GF-D8 (cell line): ENCODE measurements at places on chromosomes 7 and 10.

DNA sequence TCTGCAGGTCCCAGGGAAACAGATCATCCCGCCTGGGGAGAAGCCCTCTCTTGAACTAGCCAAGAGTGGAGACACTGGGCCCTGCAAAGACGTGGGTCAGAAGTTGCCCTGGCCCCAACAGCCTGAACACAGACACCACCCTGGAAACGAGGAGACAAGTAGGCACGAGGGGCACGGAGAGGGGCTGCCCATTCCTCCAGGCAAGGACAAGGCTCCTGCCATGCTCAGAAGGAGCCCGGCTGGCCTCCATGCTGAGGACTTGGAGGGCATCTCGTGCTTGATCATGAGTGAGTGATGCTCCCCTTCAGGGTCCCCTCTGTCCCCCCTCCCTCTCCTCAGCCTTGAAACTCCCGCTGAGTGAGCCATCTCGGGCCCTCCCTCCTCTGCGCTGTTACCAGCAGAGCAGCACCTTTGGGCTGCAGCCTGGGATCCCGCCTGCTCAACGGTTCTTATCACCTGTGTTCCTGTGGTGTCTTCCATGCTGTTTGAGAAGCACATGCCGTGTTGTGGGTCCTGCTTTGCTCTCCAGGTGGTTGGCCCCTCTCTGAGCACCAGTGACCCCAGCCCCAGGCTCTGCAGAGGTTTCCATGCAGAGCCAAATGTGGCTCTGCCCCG is 544.3 kb downstream of the TCERG1L start:
- DNase-seq = no peak

DNA sequence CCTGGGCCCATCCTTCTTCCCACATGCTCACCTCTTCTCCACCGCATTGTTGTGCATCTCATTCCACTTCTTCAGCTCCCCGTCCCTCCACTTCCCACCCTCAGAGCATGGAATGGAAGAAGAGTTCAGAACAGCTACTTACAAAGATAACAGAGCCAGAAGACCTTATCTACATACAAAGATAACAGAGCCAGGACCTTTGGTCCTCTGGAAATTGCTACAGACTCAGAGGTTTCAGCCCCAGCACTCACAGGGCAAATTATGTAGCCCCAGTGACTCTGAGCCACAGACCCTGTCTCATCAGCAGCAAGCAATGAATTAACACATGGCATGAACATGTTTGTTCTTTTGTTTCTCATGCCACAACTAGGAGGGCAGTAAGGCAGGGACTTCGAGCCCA is 28.7 kb upstream of the SLC29A3 start:
- DNase-seq = no peak

- no peak for DNase-seq
These were observed 144.8 kb downstream of the CALN1 start for GRCh38 chr7:72267291-72267800.

DNA sequence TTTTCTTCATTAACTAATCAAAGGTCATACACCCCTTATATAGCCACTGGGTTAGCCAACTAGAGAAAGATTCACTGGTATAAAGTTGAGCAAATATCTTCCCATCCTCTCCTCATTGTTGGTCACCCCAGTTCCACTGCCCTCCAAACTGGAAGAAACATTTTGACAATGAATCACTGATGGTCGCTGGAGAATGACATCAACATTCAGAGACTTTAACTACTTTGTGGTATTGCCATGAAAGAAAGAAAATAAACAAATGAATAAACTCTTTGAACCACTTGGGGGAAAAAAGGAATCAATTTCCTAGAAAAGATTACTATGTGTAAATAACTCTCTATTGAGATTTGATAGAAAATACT is 23.4 kb downstream of the HYCC1 start:
- DNase-seq = no peak

- DNase-seq = no peak
These were observed 154.0 kb upstream of the THSD7A start for GRCh38 chr7:11985971-11986370.

DNA sequence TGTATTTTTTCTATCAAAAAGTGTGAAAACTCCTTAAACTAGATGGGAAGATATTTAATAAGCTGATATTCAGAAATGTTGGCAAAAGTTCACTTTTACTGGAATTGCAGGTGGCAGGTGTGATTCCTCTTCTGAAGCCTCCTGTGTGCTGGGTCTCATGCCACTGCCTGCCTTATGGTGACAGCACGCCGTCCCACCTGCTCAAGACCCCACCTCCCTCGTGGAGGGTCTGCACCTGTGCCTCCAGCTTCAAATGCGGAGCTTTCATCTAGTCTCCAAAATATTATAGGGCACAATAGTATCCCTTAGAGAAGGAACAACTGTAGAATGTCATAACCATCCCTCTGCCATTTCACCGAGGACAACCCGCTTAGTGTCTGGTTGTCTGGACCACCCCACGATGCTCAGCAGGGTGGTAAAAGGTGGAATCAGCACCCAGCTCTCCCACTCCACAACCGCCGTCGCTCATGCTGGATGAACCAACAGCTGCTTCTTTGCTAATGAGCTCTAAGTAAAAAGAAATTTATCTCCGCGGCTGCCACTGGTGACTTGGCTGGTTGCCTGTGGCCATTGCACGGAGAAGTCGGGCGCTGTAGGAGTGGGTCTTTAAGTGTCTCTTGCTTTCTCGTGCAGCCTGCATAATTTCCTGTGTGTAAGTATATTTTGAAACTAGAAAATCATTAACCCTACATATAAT is 119.3 kb upstream of the TCERG1L start:
- DNase-seq = no peak

DNA sequence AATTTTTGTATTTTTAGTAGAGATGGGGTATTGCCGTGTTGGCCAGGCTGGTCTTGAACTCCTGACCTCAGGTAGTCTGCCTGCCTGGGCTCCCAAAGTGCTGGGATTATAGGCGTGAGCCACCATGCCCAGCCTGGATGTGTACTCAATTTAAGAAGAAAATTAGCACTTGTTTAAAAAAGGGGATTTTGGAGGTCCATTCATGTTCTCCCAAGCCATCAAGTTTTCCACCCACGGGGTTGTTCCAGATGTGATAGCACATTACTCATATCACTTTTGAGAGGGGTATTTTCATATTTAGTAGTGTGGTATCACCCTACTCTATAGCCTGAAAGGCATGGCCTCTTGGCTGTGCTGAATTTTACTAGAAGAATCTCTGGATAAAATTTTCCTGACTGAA is 10.5 kb upstream of the SLC26A3 start:
- no peak for DNase-seq

DNA sequence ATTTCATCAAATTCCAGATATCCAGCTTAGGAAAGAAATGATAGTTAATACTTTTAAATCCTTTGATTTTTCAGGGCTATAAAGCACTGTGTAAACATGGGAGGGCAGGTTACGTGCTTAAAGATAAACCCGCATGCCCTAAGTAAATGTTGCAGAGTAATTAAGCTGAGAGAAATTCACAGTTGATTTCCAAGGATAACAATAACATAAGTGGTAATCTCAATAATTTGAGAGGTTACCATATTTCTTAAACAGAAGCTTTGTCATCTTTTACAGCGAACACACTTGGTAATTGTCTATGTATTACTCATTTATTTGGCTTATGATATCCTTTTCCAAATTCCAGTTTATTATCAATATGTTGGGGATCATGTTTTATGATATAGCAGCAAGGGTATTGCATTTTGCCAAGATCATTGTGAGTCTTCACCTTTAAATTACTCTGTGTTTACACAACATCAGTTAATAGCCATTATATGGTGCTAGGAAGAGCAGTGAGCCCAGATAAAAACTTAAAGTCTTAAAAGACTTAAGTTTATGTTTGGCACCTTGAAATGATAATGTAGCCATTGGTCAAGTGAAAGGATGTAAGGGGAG is 15.4 kb downstream of the MGAM start:
- no peak for DNase-seq

- DNase-seq = no peak
These were observed 507.8 kb upstream of the MKI67 start for GRCh38 chr10:128633864-128634540.

GRCh38 chr10:71719042-71719441 is 536 bp downstream of the C10orf105 start:
- DNase-seq = no peak

DNA sequence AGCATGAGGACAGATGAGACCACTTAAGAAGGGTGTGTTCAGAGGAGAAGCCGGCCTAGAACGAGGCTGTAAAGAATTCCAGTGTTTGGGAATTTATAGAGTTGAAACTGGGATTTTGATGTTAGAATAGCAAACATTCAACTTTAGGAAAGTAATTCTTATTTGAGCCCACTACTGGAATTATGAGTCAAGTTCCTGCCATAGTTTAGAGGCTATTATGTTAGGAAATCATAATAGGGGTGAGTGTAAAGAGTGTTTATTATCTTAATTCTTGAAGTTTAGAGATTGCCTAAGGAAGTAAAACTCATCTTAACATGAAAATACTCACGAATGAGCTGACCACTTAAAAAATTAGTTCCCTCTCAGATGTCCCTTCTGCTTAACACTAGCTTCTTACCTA is 2.1 kb downstream of the CBLL1 start:
- no peak for DNase-seq

GRCh38 chr10:125605167-125605566 is 77.8 kb downstream of the TEX36 start:
- no peak for DNase-seq
